Ascending aorta (tissue), 2 donors: ENCODE measurements at places on chromosomes 1 and 21. TPM values are rescaled to one million over a fixed set of nuclear protein-coding genes. Genes with fewer than 3 reads are reported as not detected.

The SLC30A1 gene
- 8.9 TPM for total RNA-seq

The RGS5 gene
- total RNA-seq = 732 TPM

The TTLL7 gene
- 20.5 TPM for total RNA-seq

The PARS2 gene
- total RNA-seq = 0.43 TPM

GRCh38 chr1:13700521-13701270, 708 bp downstream of the PRDM2 start:
- H3K4me1 ChIP-seq = no peaks in the 10 kb centered on the region
- peak overlapping the region; percentile 95 for H3K4me3 ChIP-seq
- H3K27ac ChIP-seq = peak overlapping the region; percentile 98
- no peaks in the 10 kb centered on the region for H3K36me3 ChIP-seq

- H3K36me3 ChIP-seq = no peaks in the 10 kb centered on the region
- no peaks in the 10 kb centered on the region for H3K4me1 ChIP-seq
- no peak overlapping the region for H3K4me3 ChIP-seq
- H3K27me3 ChIP-seq = no peaks in the 10 kb centered on the region
- no peak overlapping the region for H3K27ac ChIP-seq
Measured at GRCh38 chr21:31647650-31648049, 11.8 kb upstream of the SOD1 start.

DNA sequence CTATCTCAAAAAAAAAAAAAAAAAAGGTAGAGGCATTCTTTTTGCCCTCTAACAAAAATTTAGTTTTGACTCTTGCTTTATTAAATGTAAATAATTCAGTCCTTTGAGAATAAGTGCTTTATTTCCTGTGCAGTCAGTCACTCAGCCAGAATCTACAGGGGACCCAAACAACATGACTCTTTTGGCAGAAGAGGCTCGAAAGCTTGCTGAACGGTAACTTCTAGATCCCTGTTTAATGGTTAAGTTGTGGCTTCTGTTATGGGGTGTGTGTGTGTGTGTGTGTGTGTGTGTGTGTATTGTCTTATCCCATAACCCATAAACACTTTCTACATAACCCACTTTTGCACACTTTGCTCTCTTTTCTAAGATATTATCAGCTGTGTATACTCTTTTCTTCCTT, 54.9 kb upstream of the LAMC2 start:
- H3K27ac ChIP-seq = no peak overlapping the region
- DNase-seq = no peak
- no peak overlapping the region for H3K4me3 ChIP-seq
- no peaks in the 10 kb centered on the region for H3K27me3 ChIP-seq

DNA sequence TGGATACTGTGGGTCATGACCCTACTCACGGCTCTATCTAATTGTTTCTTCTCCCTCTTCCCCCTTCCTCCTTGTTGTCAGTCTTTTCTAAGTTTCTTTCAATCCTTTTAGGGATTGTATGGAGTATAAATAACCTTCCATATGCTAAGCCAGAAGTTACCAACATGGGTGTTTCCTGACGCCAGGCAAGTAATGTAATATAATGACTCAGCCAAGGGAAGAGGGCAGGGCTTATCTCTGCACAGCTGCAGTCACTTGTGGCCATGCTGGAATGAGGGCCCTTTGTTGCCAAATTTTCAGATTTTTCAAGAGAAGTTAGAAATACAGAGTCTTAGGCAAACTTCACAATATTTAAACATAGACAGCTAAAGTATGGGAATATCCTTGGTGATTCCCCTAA, 194.6 kb downstream of the ST6GALNAC3 start:
- no peaks in the 10 kb centered on the region for H3K36me3 ChIP-seq
- H3K4me1 ChIP-seq = no peaks in the 10 kb centered on the region
- DNase-seq = no peak
- no peak overlapping the region for H3K4me3 ChIP-seq
- no peak overlapping the region for H3K27ac ChIP-seq
- no peaks in the 10 kb centered on the region for H3K27me3 ChIP-seq

DNA sequence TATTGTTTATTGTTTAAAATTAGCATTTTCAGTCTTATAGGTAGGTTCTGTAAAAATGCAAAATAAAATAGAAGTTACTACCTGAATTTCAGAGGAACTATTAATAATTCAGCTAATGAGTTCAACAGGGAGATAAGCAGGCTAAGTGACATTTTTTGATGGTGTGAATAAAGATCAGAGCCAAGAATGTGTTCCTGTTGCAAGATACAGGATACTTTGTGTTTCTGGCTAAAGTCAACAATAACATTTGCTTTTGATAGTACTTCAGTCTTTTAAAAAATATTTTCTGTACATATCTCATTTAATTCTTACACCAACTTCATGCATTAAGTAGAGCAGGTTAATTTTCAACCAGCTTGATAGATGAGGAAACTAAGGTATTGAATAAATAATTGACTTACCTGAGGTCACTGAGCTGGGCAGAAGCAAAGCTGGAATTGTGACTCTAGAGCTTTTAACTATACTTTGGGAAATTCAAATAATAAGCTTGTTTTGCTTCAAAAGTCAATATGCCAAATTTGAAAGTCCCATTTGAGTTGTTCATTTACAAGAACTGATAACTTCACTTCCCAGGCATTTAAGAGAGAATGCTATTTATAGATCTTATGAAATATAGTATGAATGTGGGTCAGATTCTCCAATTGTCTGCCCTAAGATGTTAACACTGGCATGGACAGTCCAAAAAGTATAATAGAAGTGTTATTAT, 6.0 kb downstream of the GORAB start:
- DNase-seq = no peak
- H3K36me3 ChIP-seq = peaks cover 36% of the 10 kb centered on the region
- H3K27ac ChIP-seq = no peak overlapping the region

DNA sequence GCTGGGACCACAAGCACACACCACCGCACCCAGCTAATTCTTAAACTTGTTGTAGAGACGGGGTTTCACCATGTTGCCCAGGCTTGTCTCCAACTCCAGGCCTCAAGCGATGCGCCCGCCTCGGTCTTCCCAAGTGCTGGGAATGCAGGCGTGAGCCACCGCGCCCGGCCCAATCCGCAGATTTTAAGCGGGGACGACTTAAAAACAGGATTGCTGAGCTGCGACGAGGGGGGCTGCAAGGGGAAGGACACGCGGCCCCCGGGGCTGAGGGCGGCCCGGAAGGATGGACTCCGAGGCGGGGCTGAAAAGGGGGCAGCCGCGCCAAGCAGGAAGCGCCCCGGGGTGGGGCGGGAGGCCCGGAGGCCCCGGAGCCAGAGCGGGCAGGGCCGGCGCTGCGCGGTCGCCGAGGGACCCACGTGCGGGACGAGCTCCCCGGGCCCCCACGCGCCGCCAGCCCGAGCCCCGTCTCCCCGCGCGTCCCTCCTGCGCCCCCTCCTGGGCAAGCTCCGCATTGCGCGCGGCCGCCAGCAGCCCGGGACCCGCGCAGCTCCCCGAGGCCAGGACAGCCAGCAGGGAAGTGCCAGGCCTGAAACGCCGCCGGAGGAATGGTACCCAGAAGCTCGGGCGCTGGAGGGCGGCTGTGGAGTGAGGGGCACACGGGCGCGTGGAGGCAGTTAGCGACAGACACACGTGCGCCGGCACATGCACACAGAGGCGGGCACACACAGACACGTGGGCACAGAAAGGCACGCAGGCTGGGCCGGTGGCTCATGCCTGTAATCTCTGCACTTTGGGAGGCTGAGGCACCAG, 5.5 kb upstream of the PRKCZ start:
- peak overlapping the region; percentile 37 for H3K4me3 ChIP-seq
- DNase-seq = no peak
- H3K36me3 ChIP-seq = no peaks in the 10 kb centered on the region
- no peak overlapping the region for H3K27ac ChIP-seq
- H3K4me1 ChIP-seq = no peaks in the 10 kb centered on the region
- H3K27me3 ChIP-seq = peaks cover 4% of the 10 kb centered on the region

- no peaks in the 10 kb centered on the region for H3K36me3 ChIP-seq
- DNase-seq = no peak
- peak overlapping the region; percentile 2 for H3K4me3 ChIP-seq
- no peaks in the 10 kb centered on the region for H3K27me3 ChIP-seq
Measured at GRCh38 chr1:68313735-68314134, 81.4 kb upstream of the WLS start.
